ENCODE measurements at places on chromosomes 2 and 18.

GRCh38 chr2:146604521-146604920 is 1240.3 kb upstream of the ACVR2A start:
- DNase-seq, result no peak

- DNase-seq, result no peak
Observed at GRCh38 chr18:74229891-74230290, 61.9 kb downstream of the CYB5A start.

- no peak for DNase-seq
Observed at GRCh38 chr2:141392517-141393213, 738.2 kb downstream of the LRP1B start.

DNA sequence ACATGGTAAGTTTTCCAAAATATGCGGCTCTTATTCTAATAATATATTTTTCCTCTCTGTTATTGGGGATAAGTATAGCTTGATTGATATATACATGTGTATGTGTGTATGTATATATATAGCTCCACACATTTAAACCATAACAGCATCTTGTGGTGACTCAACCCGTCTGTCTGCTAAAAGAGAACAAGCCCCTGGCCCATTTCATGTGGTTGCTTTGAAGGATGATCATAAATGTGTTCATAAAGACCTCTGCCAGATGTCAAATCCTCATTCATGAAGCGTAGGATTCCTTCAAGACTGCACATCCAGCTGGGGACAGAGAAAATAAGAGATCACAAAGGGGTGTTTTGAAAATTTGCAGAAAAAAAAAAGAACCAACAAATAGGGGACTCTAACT is 79.3 kb downstream of the RHOB start:
- DNase-seq, result no peak

DNA sequence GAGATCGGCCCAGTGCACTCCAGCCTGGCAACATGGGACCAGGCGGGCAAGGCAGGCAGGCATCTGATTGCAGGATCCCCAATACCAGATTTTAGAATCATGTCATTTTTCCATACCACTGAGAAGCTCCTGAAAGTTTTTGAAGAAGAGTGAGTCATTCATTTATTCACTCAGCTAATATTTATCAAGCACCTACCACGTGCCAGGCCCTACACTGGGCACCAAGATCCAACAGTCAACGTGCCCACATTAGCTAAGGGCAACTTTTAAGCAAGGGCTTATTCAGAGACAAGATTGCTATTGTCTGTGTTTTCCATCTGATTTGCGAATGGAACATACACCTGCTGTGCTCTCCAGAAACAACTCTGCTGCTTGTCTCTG is 126.8 kb upstream of the LGALSL start:
- DNase-seq, result no peak

GRCh38 chr2:218953366-218953954 is 6.0 kb upstream of the CDK5R2 start:
- DNase-seq, result no peak

- DNase-seq, result no peak
Observed at GRCh38 chr2:195495966-195496365, 161.1 kb upstream of the SLC39A10 start.

DNA sequence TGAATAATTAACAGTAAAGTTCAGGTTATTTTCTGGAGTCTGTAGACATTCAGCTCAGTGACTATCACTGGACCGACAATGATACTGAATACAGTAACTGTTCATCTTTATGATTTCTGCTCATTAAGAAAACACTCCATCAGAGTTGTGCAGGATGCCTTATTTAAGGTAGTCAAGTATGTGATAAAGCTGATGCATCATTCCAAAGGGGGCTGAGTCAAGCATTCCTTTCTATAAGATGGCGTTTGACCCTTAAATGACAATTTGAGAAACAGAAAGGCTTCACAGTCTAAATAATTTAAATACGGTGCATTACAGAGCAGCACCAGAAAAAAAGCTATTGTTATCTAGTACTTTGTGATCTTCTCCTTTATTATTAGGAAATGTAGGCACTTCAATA is 131.1 kb downstream of the CDH2 start:
- no peak for DNase-seq

- DNase-seq, result no peak
Observed at GRCh38 chr2:234257859-234258561, 207.5 kb downstream of the SPP2 start.

GRCh38 chr2:189163889-189164288 is 15.7 kb downstream of the COL5A2 start:
- DNase-seq, result no peak

DNA sequence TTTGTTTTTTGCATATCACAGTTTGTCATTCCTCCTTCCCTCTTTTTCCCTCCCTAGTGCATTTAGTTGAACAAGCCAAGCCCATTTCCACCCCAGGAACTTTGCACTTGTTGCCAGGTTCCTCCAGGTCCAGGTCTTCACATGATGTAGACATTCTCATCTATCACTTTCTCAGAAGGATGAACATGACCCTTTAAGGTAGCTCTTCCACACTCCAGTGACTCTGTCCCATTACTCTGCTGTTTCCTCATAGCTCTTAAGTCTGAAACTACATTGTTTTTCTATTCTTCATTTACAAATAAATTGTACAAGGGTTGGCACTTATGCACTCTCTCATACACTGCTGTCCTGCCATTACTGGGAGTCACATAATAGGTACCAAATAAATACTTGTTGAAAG is 6.1 kb downstream of the KYNU start:
- no peak for DNase-seq

DNA sequence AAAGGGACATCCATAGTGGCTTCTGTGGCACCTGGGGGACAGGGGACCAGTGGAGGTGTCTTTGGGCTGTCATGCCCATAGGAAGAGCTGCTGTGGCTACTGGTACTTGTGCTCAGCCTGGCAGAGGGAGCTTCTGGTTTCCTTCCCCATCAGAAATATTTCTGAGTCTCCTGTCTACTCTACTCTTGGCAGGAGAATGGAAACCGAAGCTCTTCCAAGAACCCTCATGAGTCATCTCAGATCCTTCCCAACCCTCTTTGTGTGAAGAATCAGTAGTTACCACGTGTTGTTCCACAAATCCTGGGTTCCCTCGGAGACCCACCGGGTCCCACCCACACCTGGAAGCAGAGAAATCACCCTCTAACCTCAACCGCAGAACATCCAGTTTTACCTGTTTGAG is 234.9 kb downstream of the FHOD3 start:
- no peak for DNase-seq

DNA sequence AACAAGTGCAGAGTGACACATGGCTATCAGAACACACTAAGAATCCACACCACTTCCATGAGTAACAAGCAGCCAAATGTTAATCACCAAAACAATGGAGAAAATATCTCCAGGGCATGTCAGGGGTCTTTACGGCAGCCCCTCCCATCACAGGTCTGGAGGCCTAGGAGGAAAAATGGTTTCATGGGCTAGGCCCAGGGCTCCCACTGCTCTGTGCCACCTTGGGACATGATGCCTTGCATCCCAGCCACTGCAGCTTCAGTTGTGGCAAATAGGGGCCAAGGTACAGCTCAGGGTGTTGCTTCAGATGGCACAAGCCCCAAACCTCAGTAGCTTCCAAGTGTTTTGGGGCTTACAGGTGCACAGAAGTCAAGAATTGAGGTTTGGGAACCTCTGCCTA is 66.6 kb downstream of the NEURL3 start:
- DNase-seq, result no peak

DNA sequence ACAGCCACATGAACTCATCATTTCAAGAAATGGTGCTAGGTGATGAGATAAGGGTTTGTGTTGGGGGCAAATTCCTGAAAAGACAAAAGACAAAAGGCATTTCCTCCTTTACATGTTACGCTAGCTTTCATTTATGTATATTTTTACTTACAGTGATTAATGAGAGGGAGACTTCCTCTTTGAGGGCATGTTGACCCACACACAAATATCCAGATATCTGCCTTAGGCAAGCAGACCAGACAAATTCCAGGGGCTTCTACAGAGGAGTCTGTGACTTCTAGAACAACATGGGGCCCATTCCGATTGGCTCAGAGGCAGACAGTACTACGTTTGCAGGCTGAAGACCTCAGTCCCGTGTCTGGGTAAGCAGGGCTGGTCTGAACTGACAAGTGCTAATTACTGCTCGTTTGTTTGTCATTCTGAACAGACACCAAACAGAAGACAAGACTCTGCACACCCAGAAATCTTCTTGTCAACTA is 74.8 kb upstream of the ST6GAL2 start:
- no peak for DNase-seq

DNA sequence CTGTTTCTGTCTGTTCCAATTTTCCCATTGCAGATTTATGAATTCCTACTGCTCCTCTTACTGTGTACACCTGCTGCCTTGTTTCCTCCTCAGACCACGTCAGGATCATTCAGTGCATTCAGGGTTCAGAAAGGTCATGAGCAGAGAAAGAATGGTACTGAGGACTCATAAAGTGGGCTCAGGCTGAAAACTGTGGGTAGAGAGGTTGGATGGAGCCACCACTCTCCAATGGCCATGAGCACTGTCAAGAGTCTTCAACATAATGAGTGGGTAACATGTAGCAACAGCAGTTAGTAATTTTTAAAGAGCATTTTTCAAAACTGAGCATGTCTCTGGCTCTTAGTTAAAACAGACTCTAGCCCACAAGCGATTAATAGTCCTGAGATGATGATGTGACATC is 138.2 kb downstream of the ZEB2 start:
- DNase-seq, result no peak

GRCh38 chr18:36299015-36299414 is 1.5 kb downstream of the FHOD3 start:
- DNase-seq, result no peak

- DNase-seq, result no peak
Observed at GRCh38 chr2:128645631-128646030, 327.0 kb upstream of the HS6ST1 start.

GRCh38 chr2:216985658-216986141 is 125.8 kb upstream of the TNP1 start:
- DNase-seq, result no peak

DNA sequence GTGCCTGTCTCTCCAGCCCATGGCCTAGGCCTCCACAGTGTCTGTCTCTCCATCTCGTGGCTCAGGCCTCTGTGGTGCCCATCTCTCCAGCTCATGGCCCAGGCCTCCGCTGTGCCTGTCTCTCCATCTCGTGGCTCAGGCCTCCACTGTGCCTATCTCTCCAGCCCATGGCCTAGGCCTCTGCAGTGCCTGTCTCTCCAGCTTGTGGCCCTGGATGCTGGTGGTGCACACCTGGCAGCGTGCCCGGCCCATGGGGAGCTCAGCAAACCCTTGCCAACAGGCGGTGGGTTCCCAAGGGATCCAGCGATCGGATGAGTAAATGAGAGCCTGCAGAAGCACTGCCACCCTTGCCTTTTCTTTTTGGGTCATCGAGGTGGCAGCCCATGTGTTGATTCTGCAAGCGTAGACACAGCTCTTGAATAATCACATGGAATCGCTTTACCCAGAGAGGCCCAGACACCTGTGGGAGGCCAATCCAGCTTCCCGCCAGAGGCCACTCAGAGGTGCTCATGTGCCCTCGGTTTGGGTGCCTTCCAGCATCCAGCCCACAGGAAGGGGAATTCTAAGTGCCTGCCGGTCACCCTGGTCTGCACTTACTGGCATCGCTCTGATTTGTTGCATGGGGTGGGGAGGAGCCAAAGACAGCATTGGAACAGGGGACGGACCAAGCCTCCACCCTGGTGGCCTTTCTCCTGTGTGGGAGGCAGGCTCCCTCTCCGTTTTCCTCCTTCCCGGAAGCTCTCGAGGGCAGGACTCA is 101.8 kb upstream of the HDAC4 start:
- DNase-seq, result no peak

Data from activated CD4-positive, alpha-beta T cell treated with anti-CD3 and anti-CD28 coated beads, Interleukin-2, Interleukin-4, amounts not matched to agents 100 ng/mL and 50 ng/mL, durations not matched to agents 16 hours and 8 hours (primary cell).